SW480 (cell line): ENCODE measurements at places on chromosomes 6 and 20.

DNA sequence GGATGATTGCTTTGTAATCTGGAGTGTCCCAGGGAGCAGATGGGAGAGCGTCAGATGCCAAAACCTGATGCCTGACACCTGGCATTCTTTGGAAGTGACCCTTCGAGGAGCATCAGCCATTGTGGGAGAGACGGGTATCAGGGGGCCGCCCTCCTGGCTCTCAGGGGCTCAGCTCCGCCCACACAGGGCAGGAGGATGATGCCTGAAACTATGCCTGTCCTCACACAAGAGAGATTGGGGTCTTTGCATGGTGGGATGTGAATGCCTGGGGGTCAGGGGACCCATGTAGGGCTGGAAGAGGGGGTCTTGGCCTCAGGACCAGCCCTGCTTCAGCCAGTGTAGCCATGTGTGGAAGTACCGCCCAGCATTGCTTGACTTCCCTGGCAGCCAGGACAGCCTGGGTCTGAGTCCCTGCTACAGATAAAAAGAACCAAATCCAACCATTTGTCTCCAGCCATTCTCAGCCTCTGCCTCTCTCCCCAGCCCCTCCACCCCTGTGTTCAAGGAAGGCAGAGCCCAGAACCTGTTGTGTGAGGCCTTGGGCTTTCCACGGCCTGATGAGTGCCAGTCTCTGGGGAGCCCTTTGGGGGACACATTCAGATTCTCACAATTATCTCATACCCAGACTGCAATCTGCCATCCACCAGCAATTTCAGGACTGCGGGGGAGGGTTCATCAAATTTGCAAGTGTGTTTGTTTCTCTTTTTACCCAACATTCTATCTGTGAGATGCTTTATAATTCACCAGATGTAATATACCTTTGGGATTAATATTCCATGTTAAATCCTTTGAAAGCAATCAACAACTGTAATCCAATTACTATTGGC is 371.2 kb downstream of the PREX1 start:
- no peak for DNase-seq

DNA sequence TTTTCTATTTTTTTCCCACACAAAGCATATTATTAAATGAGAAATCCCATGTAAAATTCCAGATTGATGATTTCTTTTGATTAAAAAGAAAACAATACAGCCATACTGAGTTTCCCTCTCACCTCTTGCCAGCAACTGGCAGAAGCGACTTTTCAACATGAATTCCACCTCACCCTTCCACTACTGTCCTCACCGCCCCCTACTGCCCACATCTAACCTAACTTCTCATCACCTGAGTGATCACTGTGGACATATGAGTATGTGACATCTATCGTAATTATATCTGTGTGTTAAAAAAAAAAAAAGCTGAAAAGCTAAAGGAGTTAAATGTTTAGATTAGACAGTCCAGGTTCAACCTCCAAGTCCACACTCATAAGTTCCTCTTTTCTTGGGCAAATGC is 528.6 kb downstream of the PRKN start:
- DNase-seq, result no peak

DNA sequence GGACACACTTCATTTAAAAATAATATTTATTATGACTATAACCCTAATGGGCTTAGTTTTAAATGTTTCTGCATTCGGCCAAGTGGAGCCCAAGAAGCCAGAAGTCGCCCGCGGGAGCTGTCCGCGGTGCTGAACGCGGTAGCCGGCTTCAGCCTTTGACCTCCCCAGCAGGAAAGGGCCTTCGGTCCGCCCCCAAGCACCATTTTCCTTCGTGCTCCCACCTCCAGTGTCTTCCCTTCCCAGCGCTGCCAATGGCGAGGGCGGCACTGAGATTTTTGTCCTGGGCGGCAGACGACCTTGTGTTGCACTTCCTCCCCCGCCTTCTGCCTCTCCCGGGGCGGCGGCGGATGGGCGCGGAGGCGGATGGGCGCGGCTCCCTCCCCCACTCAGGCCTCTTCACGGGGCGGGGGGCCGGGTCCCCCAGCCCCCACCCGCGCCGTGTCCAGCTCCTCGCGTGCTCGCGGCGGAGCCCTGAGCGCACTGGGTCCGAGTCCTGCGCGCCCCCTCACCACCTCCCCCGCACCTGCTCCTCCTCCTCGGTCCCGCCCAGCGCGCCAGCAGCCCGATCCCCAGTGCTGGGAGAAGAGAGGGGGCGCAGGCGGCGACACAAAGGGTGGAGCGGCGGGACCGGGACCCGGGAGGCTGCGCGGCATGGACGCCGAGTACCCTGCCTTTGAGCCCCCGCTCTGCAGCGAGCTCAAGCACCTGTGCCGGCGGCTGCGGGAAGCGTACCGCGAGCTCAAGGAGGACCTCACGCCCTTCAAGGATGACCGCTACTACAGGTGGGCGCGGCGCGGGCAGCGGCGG is 23.6 kb upstream of the TMEM181 start:
- DNase-seq, result peak; percentile 74

- peak; percentile 6 for DNase-seq
Measured at GRCh38 chr6:97053643-97054411, 129.3 kb downstream of the KLHL32 start.

DNA sequence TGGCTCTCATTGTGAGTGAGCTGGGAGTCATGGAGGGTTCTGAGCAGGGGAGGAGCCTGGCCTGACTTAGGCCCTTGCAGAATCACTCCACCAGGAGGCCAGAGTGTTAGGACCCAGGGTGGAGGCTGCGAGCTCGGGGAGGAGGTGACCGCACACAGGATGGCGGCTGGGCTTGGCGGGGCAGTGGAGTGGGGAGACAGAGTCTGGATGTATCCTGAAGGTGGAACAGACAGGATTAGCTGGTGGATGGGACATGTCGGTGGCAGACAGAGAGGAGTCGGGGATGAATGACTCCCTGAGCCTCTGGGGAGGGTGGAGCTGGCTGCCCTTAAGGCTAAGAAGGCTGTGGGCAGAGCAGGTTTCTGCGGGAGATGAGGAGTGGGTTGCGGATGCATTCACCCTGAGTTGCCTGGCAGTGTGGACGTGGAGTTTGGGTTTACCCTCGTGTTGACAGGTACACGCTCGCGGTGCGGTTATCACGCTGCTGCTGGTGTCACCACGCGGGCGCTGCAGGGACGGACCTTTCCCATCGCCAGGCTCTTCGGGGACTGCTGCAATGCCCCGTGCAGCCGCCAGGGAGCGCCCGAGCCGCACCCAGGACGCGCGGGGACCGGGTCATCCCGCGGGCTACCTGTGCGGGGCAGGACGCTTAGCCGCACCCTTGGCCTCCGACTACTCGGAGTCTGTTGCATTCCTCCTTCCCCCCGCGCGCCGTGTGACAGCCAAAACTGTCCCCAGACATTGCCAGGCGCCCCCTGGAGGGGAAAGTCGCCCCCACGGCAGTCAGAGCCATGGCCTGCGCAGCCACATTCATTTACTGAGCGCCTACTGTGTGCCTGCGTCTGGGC is 43.0 kb upstream of the PTGIS start:
- peak; percentile 94 for DNase-seq

DNA sequence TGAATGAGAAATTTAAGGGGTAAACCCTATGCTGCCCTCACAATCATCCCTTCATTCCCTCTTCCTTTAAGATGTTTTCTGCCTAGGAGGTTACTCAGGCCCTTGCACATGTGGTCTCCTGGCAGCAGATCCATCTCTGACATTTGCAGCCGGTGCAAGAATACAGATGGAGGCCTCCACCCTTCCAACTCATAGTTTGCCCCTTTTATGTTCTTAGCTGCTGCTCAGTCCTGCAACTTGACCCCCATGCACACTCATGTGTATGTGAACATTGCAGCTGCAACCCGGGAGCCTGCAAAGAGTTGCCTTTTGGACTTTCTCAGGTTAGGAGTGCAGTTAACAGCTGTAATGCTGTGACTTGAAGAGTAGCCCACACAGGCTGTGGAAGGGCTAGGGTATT is 131.9 kb upstream of the SGK1 start:
- DNase-seq, result no peak

- no peak for DNase-seq
Measured at GRCh38 chr20:48770700-48771442, 56.9 kb downstream of the PREX1 start.

GRCh38 chr6:21582651-21583050 is 10.9 kb upstream of the SOX4 start:
- DNase-seq, result no peak

GRCh38 chr6:170082531-170083187 is 208.2 kb downstream of the DLL1 start:
- DNase-seq, result no peak

DNA sequence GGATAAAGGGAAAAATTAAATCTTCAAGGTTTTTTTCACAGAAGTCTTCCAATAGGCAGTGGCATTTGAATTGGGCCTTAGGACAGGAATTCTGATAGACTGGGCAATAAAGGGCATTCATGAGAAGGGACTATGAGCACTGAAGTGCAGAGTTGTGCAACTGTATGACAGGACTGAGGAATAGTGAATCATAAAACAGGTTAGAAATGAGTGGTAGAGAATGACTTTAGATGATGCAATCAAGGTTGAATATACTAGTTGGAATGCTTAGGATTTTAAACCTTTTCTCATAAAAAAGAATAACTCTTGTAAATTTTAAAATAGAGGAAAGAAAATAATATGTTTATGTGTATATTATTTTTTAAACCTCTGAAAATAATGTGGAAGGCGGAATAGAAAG is 944.7 kb downstream of the PHF3 start:
- DNase-seq, result no peak

- DNase-seq, result peak; percentile 52
Measured at GRCh38 chr6:151067684-151068596, 171.8 kb upstream of the AKAP12 start.

GRCh38 chr6:87070741-87071140 is 24.2 kb downstream of the CGA start:
- no peak for DNase-seq

DNA sequence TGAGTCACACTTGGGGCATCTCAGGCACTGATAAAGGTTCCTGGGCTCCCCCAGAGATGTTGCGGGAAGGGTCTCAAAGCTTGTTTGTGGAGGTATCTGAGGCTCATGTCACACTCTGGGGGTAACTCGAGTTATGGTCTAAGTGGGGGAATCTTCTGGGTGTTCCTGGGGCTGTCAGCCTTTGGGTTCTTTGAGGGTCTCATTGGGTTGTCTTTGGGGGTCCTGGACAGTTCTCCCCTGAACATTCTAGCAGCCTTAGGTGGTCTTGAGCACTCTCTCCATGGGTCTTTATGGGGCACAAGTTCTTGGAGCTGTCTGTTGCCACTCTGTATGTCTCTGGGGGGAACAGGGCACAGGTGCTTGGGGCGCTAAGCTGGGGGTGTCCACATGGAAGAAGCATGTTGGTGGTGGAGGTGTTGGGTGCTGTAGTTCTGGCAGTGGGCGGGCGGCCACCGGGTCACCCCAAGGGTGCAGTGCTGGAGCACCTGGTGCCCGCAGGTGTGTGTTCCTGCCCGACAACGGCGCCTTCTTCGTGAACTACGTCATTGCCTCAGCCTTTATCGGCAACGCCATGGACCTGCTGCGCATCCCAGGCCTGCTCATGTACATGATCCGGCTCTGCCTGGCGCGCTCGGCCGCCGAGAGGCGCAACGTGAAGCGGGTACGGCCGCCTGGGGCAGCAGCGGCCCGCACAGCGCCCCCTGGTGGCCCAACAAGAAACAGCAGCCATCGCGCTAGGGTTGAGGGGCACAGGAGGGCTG is 7.1 kb upstream of the CAPN11 start:
- DNase-seq, result peak; percentile 21

GRCh38 chr20:48550814-48551213 is 277.0 kb downstream of the PREX1 start:
- DNase-seq, result peak; percentile 35

DNA sequence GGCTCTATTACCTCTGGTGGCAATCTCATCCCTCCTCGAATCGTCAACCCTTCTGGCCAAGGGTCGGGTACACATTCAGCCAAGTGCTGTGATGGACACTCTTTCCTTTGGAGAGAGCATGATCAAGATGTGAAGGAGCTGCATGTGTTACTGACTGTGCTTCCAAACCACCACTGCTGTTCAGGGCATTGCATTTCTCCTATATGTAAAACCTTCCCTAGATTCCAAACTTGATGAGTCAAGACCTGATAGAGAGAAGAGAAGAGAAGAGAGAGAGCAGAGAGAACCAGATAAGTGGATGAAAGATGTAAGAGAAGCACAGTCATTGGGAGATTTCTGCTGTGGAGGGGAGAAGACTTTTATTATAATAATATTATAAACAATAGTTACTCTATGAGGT is 162.2 kb downstream of the KCNQ5 start:
- no peak for DNase-seq

GRCh38 chr6:6781172-6781872 is 192.8 kb downstream of the LY86 start:
- peak; percentile 41 for DNase-seq
